ENCODE measurements at places on chromosomes 16 and 17.

GRCh38 chr17:42484304-42484703, 25.6 kb downstream of the ATP6V0A1 start:
- no peak for DNase-seq

DNA sequence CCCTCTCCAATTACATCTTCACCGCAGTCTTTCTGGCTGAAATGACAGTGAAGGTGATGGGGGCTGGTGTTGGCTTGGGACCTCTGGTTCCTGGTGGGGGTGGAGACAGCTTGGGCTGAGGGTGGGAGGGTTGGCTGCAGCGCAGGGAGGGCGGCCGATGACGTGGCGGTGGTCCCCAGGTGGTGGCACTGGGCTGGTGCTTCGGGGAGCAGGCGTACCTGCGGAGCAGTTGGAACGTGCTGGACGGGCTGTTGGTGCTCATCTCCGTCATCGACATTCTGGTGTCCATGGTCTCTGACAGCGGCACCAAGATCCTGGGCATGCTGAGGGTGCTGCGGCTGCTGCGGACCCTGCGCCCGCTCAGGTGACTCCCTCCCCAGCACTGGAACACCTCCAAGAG, 31.8 kb upstream of the ABCC3 start:
- no peak for DNase-seq

- no peak for DNase-seq
Measured at GRCh38 chr17:39627047-39627711, 427 bp downstream of the PPP1R1B start.

DNA sequence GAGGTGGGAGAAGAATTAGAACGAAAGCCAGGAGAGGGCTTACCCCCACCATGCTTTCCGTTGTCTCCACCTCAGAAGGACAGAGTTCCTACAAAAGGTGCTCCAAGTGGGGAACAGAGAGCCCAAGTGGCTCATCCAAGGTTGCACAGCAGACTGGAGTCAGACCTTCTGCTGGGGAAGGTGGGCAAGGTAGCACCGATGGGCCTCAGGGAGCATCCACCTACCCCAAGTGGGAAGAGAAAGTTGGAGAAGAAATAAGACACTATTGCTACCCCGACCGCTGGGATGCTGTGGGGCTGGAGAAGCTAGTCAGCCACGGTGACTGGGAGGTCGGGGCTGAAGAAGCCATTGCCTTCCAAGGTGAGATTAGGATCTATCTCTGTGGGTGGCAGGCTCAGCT, 21.5 kb downstream of the UNC119 start:
- DNase-seq: no peak

DNA sequence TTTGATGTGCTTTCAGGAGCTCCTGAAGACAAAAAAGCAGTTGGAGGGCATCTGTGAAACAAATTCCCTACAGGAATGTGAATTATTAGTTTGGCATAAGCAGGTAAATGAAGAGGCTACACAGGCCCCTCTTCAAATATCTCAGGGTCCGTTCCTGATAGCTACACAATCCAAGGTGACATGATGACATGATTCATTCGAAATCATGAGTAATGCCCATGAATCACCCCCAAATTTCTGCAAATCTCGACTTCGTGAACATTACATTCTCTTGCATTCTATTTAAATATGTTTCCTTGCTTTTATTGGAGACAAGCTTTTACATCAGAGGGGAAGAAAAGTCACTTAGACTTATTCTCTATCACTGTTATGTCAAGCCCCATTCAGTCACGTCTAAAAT, 22.3 kb downstream of the GAN start:
- DNase-seq: no peak

DNA sequence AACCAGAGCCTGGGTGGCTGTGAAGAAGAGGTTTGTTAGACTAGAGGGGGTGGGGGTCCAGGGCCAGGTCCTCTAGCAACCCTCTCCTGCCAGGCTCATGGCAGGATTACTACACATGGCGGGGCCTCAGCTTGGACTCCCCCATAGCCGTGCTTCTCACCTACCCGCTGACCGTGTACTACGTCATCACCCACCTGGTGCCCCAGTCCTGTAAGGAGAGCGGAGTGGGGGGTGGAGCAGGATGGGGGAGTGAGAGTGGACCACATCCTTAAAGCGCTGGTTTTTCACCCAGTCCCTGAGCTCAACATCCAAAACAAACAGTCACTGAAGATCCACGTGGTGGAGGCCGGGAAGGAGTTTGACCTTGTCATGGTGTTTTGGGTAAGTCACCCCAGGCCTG, 4.2 kb upstream of the CXCL16 start:
- DNase-seq: no peak

DNA sequence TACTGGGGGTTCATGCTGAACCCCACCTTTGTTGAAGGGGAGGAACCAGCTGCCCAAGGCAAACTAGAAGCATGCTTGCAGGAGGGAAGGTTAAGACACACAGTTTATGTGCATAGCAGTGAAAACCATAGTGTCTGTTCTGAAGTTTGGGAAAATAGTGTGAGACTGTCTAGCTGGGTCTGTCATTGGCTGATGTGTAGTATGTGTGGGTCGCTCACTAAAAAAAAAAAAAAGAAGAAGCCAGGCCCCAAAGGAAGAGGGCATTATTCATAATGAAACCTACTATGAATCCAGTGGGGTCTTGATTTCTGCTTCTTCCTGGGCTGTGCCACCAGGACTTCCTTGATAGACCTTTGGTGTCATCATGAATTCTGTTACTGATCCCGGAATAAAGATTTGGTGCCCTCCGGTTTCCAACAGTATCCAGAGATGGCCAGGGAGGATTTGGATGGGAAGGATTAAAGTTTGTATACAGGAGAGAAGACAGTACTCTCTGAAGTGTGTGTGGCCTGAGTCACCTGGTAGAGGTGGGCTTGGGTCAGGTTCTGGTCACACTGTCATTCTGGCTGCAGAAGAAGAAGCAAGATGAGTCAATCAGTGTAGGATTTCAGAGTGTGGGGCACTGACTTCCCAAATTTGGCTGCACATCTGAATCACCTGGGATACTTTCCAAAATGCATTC, 220.3 kb downstream of the PRKCA start:
- no peak for DNase-seq

DNA sequence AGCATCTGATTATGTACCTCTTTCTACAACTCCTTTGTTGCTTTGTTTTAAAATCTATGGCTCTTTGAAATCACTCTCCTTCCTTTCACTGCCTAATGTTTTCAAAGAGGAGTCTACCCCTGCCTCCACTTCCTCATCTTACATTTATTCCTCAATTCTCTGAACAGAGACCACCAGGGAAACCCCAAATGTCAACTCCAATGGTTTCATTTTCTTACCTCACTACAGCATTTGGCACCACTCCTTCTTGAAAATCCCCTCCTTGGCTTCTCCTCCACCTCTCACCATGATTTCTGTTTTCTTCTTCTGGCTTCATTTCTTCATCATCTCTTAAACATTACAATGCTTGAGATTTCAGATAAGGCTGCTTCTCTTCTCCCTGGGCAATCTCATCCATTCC, 2.4 kb upstream of the PIK3R5 start:
- DNase-seq: no peak

DNA sequence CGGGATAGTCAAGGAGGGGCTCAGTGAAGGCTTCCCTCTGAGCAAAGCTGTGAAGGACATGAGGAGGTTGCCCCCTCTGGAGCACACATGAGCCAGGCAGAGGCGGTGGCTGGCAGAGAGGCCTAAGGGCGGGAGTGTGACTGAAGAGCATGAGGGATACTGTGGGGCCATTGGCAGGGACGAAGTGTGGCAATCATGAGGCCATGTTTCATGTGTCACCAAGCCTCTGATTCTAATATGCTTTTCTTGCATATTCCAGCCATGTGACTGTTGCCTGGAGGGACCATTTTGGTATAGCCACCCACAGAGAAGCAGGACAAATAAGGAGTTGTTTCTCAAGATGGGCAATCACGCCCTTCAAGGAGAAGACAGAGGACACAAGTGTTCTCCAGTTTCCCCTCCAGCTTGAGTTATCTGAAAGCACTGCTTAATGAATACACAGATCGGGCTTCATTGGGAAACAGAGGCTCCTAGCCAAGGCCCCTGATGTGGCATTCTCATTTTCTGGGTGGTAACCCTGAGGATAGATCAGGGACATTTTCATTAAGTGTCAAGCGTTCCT, 68.0 kb downstream of the AKAP1 start:
- DNase-seq: no peak

DNA sequence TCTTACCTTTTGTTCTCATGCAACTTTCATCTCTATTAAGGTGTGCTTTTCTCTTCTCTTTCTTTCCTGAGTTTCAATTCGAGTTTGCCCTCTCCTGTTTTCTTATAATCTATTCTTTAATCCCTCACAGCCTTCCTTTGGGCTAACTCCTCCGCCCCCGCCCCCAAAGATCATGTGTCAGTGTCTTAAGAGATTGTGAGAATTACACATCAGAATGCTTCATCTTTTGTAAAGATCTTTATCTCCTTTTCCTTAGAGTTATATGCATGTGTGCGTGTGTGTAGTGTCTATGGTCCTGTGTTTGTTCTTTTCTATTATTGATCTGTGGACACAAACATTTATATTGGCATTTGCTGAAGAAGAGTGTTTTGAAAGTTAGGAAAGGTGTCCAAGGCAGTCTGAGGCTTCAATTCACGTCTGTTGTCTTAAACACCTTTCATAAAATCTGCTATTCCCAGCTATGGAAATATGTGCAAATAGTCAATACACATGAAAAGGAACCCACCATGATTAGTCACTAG, 6.1 kb upstream of the ALDH3A2 start:
- DNase-seq: no peak

DNA sequence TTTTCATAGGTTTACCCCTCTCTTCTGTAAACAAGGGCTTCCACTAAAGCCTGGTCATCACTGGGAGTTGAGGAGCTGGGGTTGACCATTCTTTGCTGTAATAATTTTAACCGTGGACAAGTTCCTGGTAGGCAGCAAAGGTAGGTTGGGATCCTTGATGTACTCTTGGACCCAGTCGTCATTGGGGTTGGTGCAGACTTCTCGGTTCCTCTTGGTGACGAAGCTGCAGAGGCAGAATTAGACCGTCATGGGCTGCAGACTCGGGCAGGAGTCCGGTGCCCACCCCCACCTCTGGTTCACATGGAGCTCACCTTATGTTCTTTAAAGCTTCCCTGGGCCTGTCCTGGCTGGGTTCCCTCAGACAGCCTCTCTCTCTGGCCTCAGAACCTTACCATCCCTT, 3.8 kb downstream of the CCL16 start:
- DNase-seq: no peak

GRCh38 chr17:9676084-9676483, 30.8 kb downstream of the USP43 start:
- no peak for DNase-seq

DNA sequence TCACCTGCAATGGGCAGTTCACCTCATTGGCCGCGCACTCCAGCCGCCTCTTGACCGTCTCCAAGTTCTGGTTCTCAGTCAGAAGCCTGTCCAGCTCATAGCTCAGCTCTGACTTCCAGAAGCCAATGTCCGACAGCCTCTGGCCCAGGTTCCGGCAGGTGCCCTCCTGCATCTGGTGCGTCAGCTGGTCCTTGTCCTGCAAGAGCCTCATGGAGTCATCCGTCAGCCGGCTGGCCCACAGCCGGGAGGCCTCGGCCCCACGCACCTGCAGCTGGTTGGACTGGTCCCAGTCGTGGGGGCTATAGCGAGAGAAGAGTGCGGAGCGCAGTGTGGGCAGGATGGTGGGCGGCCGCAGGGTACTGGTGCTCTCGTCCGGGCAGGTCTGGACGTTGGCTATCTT, 424 bp downstream of the TEKT5 start:
- DNase-seq: no peak

All from NCI-H226 (cell line).